ENCODE measurements at places on chromosomes 3 and 15.

DNA sequence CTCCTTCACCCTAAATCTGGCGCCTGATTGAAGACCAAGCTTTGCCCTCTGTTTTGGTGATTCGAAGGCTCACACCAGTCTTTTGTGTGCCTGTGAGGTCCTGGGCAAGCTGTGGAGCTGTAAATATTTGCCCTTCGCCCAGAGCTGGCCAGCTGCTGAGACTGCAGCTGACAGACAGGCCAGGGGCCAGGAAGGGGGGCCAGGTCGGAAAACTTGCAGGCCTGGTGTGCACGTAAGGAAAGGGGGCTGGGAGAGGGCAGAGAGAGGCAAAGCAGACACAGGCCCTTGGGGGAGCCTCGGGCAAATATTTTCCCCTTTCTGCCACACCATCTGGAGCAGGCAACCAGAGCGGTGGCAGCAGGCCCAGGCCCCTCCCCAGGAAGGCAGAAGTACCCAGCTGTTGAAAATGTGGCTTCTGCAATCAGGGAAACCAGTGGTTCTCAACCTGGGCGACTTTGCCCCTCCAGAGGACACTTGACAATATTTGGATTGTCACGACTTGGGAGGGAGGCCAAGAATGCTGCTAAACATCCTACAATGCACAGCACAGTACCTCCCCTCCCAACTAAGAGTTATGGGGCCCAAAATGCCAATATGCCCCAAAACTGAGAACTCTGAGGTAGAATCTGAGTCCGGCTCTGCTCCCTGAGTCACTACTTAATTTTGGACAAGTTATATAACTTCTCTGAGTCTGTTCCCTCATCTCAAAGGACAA, 2.5 kb downstream of the PDZRN3 start:
- no peak for DNase-seq

DNA sequence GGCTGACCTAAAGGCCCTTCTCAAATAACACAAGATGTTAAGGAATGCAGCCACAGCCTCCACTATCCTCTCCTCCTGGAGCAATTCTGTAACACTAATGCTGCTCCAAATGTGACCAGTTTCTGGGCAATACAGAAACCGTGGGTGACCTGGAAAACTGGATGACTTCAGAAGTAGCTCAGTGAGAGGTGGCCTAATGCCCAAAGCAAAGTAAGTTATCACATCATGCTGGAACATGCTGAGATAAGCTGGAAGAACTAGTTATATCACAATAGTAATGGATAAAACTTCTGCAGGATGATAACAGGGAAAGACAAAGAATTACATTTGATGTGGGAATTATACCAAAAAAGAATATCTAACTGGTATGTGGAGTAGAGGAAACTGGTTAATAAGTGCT, 72.0 kb downstream of the DHX30 start:
- DNase-seq: no peak

- DNase-seq: no peak
Observed at GRCh38 chr3:102074946-102075345, 225.6 kb downstream of the NFKBIZ start.

DNA sequence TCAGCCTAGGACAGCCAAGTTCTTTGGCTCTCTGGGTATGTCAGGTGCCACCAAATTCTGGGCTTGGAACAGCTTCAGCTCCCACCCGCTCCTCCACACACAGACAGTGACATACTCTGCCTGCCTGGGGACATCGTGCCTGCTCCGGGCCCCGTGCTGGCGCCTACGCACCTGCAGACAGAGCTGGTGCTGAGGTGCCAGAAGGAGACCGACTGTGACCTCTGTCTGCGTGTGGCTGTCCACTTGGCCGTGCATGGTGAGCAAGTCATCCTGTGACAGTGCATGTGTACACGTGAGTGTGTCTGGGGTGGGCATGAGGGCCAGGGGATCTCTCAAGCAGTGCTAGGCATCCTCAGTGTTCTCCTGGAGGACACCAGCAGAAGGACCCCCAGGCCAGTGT, 922 bp downstream of the IL17RC start:
- DNase-seq: no peak

DNA sequence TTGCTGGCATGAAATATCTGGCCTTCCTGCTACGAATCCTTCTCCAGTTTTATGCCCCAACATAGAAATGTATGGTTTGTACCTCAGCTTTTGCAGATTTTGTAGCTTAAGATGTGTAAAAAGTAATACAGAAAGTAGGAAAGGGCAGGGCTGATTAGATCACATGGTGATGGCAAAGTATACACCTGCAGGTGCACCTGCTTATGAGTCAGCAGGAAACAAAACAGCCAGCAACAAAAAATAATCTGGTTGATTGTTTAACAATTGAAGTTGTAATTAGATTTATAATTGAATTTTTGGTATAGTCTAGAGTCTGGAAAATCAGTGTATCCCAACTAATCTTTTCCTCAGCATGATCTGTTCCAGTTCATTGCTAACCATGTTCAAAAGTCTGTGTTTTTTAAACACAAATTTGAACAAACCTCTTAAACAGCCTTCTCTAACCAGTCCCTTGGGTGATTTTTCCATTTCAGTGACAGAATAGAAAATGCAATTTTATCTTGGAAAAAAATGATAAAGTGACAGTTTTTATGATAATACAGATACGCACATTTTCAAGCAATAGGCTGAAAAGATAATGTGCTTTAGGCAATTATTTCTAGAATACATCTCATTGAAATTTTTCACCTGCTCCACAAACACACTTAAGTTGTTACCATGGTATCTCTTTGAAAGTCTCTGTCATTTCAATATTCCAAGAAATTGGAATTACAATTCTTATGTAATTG, 477.4 kb downstream of the NAALADL2 start:
- no peak for DNase-seq

GRCh38 chr15:74709011-74709410, 13.2 kb upstream of the EDC3 start:
- no peak for DNase-seq

DNA sequence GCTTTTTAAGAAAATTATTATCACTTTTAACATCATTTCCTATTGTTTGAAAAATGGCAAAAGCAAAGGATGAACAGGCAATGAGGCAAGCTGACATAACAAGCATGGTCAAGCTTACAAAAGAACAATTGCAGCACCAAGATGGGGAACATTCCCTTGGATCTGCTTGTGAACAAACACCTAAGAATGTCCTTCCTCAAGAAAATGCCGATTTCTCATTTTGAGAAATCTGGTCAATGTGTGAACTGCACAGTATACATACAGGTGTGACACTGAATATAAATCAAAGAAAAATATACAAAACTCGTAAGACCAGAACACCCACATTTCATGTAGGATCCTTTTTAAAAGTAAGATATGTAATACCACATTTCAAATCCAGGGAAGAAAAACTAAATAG, 58.9 kb downstream of the LRRFIP2 start:
- no peak for DNase-seq

- DNase-seq: no peak
Observed at GRCh38 chr15:48720646-48721045, 75.1 kb upstream of the FBN1 start.

- no peak for DNase-seq
Observed at GRCh38 chr3:71121429-71122167, 461.9 kb downstream of the FOXP1 start.

GRCh38 chr3:155086051-155086450, 5.9 kb downstream of the MME start:
- no peak for DNase-seq

- DNase-seq: no peak
Observed at GRCh38 chr3:112083239-112083638, 3.0 kb upstream of the C3orf52 start.

DNA sequence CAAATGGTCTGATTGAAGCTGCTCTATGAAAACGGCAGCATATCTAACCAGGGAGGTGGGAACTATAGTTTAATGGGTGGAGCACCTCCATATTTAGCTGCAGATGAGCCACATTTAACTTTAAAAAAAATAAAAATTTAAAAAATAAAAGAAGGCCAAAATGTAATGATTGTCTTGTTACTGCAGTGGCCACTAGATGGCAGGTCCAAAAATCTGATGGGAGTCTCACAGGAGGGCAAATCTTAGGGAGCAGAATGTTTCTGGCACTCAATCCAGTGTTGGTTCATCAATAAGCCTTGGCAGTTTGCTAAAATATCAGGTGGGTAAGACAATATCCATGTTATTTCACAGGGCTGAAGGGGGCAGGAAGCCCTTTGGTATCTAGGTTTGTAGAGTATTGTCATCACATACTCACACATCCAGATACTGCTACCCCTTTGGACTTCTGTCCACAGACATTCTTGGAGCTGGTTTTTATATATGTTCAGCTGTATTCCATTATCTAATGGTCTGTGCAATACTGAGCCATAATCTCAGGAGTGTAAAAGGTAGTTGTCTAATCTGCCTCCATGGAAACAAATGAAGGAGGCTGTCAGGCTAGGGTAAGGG, 233.3 kb downstream of the TIGIT start:
- DNase-seq: no peak

- DNase-seq: no peak
Observed at GRCh38 chr3:62503516-62503915, 130.2 kb upstream of the FEZF2 start.

Measured in stimulated activated CD8-positive, alpha-beta memory T cell treated with anti-CD3 and anti-CD28 coated beads, Interleukin-2, amount 100 ng/mL, for 48 hours (primary cell).